ENCODE measurements at places on chromosomes 1 and 21.

DNA sequence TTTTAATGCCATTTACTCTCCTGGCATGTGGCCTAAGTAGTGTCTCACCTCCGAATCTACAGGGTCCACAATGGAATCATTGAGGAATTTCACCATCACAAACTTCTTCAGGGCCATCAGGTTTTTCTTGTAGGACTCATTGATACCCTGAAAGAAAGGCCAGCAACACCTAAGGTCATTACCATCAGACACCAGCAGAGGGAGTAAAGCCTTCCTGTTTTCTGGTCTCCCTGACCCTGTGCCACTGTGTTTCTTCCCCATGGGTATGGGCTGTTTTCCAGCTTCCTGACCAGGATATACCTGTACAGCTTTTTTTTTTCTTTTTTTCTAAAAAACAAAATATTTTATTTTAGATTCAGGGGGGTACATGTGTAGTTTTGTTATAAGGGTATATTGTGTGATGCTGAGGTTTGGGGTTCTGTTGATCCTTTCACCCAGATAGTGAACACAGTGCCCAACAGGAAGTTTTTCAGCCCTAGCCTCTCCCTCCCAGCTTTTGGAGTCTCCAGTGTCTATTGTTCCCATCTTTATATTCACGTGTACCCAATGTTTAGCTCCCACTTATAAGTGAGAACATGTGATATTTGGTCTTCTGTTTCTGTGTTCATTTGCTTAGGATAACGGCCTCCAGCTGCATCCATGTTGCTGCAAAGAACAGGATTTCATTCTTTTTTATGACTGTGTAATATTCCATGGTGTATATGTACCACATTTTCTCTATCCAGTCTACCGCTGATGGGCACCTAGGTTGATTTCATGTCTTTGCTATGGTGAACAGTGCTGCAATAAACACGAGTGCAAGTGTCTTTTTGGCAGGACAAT is 18.3 kb downstream of the PPT1 start:
- DNase-seq = peak; percentile 87

DNA sequence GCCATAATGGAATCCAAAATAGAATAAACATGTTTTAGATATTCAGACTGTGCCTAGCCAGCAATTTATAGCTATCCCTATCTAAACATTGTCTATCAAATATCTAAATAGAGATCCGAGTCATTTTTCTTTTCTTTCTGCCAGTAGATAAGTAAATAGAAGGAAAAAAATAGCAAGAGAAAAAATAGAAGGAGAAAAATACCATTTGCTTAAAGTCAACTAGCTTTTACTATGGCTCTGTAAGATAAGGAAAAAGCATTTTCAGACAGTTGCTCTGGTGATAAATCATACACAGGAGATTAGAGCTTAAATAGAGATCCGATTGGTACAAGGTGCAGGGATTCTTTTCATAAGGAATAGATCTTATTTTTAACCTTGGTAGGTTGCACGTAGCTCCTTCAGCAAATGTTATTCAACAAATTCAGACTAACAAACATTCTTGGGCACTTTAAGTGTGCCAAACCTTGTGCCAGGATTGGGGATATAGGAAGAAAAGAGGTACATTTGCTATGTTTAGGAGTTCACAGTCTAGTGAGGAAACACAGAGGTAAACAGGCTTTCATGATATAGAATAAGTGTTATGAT is 70.1 kb upstream of the CCDC190 start:
- DNase-seq = no peak

DNA sequence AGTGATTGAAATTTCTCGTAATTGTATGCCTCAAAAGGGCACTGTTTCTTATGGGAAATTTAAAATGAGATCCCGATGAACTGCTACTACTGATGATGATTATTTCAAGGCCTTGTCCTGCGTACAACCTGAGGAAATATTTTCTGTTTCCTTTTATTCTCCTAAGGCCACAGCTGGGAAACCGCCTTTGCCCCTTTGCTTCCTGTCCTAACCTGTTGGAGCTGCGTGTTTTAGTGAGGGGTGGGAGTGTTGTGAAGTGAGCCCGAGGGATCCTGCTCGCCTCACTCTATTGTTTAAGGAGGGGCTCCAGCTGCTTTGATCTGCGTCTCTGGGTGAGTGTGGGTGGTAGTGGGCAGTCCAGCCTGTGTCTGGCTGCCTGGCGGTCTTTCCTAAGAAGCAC is 14.4 kb downstream of the LAMC2 start:
- no peak for DNase-seq

- DNase-seq = no peak
These were observed 49.0 kb downstream of the EVA1C start for GRCh38 chr21:32461503-32461902.

GRCh38 chr1:75797273-75797588 is 549 bp downstream of the MSH4 start:
- DNase-seq = no peak

GRCh38 chr1:208201229-208201628 is 43.0 kb downstream of the PLXNA2 start:
- DNase-seq = no peak

DNA sequence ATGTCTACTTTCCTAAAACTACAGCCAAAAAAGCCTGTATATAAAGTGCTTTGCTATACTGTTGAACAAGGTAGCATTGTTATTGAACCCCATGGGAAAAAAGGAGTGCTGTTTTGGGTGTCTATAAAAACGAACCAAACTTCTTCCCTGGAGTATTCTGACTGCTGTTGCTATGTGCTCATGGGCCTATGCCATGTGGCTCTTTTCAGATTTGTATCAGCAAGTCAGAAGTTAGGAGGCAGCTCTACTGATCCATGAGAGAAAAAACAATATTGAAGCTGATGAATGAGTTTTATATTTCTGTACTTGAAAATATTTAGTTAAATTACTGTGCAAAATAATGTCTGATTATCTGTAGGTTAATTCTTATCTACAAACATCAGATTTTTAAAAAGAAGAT is 66.5 kb downstream of the ADGRL2 start:
- no peak for DNase-seq

DNA sequence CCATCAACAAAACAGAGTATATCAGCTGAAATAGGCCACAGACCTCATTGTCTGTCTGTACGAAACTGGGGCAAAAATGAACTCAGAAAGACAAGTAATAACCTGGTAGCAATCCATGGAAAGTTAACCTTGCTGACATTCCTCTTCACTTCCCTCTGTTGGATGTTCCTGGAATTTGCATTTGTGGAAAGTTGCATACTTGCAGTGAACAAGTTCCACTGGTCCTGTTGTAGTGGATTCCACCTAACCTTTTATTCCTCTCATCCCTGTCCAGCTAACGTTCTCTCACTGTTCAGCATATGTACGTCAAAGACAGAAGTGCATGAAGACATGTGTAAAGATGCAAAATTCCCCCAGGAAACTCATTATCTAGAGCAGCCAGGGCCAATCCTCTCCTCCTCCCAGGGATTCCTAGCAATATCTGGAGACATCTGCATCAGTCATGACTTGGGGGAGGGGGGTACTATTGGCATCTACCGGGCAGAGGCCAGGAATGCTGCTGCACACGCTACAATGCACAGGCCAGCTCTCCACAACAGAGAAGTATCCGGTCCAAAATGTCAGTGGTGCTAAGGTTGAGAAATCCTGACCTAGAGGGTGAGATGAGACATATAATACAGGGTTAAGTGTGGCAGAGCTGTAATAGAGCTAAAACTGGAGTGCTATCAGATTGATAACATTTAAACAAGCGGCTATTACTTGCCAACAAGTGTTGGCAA is 8.2 kb downstream of the LPAR3 start:
- no peak for DNase-seq

GRCh38 chr1:94843430-94843829 is 23.3 kb downstream of the SLC44A3 start:
- no peak for DNase-seq

DNA sequence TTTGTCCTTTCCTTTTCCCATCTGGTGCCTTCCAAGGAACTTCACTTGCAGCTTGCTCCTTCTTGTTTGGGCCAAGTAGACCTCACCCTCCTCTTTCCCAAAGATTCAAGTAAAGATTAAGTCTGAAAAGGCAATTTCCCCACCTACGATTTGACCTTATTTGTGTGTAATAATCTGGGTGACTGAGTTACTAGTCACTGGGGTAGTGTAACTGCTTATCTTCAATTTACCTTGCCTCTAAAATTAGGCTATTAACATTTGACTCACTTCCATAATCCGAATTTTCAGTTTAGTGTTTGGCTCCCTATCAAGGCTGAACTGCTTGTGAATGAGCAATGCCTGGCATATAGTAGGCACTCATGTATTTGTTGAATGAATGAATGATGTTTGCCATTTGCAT is 59.6 kb downstream of the PLA2G4A start:
- DNase-seq = no peak

DNA sequence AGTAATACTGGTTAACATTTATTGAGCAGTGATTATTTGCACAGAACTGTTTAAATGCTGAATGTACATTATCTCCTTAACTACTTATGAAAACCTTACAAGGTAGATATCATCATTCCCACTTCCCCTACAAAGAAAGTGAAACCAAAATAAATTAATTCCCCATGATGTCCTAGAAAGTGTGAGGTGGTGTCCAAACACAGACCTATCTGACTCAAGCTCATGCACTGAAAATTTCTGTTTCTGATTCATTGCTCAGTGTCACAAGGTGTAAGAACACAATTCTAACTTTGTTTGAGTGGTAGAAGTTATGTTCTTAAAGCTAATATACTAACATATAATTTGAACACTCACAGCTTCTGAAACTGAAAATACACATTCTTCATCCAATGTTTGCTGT is 178.7 kb downstream of the MRPL39 start:
- no peak for DNase-seq

DNA sequence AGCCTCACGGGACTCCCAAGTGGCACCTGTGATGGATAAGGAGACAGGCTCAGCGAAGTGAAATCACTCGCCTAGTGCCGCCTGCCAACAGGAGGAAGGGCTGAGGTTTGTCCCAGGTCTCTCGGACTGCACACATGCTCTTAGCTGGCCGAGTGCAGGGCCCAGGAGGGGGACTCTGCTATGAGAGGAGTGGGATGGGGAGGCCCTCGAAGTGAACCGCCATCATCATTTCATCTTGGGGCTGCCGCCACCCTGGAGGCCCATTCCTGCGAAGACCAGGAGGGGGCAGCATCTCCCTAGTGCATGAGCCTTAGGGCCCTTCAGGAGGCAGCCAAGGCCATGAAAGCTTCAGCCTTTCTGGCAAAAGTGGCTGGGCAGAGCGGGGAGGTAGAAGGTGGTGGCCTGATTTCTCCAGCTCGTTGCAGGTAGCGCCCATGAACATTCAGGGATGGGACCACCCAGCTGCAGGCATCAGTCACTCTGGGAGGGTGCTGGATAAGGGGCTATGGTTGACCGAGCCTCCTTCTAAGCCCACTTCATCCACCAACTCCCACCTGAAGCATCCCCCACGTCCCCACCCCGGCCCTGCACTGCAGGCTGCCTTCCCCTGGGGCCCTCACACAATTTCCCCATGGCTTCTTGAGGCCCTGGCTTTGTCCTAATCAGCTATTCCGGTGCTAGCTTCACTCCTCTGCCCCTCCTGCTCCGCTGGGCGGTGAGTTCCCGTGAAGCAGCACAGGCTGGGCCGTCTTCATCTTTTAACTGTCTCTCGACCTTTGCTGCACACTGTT is 17.2 kb upstream of the RASSF5 start:
- peak; percentile 75 for DNase-seq

- DNase-seq = no peak
These were observed 138.3 kb downstream of the PTGER3 start for GRCh38 chr1:70909262-70909822.

- DNase-seq = no peak
These were observed 8.9 kb downstream of the OR2T11 start for GRCh38 chr1:248625971-248626370.

DNA sequence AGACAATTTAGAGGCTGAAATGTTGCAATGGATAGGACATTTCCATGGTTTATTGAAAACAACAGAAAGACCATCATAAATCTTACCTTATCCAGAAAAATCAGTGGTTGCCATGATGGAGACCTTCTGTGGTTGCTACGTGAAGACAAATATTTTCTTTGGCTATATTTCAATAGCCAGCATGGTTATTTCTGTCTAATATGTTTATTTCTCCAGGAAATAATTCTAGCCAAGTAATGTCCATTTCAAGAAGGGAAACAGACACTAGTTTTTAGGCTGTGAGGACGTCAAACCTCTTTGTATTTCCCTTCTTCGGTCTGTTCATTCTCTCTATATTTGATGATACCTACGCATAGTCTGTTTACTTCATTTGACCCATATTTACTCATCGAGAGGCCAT is 49.2 kb upstream of the NFASC start:
- no peak for DNase-seq

GRCh38 chr1:185786524-185786923 is 52.3 kb downstream of the HMCN1 start:
- DNase-seq = no peak

DNA sequence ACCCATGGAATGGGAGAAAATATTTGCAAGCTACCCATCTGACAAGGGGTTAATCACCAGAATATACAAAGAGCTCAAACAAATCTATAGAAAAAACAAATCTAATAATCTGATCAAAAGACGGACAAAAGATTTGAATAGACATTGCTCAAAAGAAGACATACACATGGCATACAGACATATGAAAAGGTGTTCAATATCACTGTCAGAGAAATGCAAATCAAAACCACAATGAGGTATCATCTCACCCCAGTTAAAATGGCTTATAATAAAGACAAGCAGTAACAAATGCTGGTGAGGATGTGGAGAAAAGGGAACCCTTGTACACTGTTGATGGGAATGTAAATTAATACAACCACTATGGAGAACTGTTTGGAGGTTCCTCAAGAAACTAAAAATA is 600.9 kb downstream of the SMYD3 start:
- DNase-seq = no peak

- peak; percentile 66 for DNase-seq
These were observed 14.1 kb upstream of the HEYL start for GRCh38 chr1:39653546-39654031.

GRCh38 chr1:116024626-116025025 is 48.3 kb downstream of the SLC22A15 start:
- DNase-seq = no peak

DNA sequence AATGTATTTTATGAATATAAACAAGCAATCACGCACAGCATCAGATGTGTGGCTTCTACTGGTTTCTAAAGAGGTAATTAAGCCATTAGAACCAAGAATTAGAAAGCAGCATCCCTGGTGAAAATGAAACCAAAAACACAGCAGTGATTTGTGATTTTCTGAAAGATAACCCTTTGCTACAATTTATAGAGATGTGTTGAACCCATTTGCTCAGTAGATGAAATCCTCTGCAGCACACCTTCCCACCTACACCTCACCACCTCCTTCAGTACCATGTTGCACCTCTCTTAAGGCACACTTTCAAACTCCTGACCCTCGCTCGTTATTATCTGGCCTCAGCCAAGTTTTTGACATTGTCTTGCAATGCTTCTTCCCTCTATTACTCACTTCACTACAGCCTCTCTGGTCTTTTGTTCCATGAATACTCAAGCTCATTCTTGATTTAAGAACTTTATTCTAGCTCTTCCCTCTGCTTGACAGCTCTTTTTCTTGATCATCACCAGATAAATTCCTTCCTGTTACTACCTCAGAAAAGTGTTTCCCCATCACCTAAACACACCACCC is 38.6 kb downstream of the NSL1 start:
- no peak for DNase-seq

- no peak for DNase-seq
These were observed 290.4 kb downstream of the AKT3 start for GRCh38 chr1:243559575-243560162.

- no peak for DNase-seq
These were observed 718.8 kb upstream of the TMPRSS15 start for GRCh38 chr21:19122356-19122755.
